ENCODE measurements at places on chromosomes 4 and X. TPM values are rescaled to one million over a fixed set of nuclear protein-coding genes. Genes with fewer than 3 reads are reported as not detected.

ARHGAP6 gene
- 0.86 TPM for total RNA-seq

ADH1A gene
- not detected for total RNA-seq

PPBP gene
- total RNA-seq = not detected

OTOP1 gene
- total RNA-seq = not detected

ZNF630 gene
- 2.3 TPM for total RNA-seq

SPON2 gene
- 0.28 TPM for total RNA-seq
